ENCODE measurements at places on chromosomes 1 and 21.

DNA sequence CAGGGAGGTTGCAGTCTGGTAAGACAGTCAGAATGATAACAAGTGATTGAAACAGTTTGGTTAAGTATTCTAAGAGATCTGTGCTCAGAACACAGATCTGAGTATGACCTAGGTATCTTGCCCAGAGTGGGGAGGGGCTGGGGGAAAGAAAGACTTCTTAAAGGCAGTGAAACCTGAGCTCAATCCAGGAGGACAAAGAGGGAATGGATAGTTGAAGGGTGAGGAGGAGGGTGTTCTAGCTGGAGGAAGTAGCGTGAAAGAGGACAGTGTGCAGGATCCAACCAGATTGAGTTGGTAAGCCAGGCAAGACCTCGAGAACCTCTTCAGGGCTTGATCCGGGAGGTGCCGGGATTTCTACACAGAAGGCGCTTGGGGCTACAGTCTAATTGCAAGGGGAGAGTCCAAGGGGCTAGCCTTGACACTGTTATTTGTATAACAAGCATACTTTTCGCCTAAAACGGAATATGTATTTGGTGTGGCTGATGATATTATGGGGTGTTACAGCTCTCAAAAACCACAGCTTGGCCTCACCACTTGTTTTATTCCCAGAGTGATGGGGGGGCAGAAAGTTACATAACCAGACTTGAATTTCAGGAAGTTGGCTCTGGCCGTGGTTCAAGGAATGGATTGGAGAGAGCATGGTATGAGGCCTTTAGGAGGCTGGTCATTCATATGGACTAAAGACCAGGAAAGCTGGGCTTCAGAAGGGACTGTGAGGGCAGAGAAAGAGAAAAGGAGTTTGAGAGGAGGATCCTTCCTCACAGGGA lies 19.1 kb downstream of the RCSD1 start:
- no peak for DNase-seq

GRCh38 chr21:17612023-17612564 lies 607 bp downstream of the BTG3 start:
- peak; percentile 30 for DNase-seq

DNA sequence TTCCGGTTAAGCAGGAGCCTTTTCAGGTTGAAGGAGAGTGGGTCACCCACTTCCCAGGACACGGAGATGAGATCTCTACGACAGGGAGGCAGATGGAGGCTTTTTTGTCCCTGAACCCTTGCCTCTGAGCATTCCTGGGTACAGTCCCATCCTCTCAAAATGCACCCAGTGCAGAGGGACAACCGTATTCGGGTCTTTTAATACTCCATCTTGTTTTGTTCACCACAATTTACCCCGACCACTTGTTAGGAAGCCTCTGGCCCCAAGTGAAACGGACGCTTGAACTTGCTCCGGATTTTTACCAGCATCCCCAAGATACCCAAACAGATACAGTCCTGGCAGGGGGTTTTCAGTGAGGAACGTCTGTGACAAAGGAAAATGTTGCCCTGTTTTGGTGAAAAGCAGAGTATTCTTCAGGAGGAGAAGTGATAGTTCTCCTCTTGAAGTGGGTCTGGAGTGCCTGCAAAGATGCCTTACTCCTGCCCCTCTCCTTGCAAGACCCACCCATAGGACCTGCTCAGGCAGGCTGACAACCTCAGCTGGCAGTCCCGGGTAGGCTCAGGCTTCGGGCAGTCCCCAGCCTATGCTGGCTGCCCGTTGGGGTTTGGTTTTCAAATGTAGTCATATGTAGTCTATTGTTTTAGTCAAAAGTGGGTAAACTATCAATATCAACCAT lies 669 bp upstream of the ARL8A start:
- no peak for DNase-seq

DNA sequence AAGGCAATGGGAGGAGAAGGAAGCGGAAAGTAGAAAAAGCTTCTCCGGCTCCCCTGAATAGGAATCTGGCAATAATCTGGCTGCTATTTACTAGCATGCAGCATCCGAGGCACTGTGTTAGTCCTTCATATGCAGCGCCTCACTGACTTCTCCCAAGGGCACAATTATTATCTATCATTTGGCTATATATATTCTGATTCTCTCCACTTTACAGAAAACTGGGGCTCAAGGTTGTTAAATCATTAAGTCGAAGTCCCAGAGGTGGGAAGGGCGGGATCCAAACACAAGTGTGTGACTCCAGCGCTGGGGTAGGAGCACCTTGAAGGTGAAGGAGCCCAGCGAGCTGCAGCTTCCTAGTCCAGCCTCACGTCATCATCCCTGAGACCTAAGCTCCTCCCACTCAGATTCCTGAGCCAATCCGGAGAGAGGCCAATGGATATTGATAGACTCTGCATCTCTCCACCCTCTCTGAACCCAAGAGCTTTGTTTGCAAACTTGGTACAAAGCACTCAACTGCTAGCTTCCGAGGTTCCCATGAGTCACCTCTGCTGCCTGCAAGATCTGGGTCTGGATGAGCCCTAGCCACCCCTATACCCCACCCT lies 16.6 kb upstream of the EYA3 start:
- DNase-seq, result peak; percentile 18

DNA sequence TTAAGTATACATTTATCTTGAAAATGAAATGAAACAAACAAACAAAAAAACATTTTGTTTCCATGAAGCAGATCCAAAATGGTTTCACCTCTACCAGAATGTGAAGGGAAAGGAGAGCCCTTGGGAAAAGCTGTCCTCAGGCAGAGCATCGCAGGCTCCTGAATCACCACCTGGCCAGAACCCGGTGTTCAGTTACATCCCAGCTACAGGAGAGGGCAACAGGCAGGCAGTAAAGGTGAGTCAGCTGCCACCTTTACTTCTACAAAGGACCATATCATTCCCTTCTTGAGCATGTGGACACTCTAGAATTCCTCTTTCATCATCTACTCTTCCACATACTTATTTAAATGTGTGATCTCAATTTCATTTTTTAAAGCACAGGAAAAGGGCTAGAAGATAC lies 151.2 kb downstream of the PIGK start:
- no peak for DNase-seq

DNA sequence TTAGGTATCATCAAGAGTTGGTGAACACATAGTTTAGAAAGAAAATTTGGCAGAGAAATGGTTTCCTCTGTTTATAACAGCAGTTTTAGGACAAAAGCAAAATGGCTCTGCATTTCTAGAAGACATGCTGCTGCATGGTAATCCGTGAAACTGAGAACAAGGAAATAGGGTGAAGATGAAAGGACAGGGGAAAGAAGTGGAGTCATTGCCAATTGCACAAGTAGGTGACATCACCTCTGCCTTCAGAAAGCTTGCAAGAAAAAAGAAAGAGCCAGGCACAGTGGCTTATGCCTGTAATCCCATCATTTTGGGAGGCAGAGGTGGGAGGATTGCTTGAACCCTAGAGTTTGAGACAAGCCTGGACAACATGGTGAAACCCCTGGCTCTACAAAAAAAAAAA lies 217.6 kb downstream of the LMX1A start:
- DNase-seq, result no peak

GRCh38 chr1:119787776-119788175 lies 19.1 kb upstream of the HMGCS2 start:
- no peak for DNase-seq

GRCh38 chr1:154404511-154404931 lies 622 bp upstream of the IL6R start:
- no peak for DNase-seq

DNA sequence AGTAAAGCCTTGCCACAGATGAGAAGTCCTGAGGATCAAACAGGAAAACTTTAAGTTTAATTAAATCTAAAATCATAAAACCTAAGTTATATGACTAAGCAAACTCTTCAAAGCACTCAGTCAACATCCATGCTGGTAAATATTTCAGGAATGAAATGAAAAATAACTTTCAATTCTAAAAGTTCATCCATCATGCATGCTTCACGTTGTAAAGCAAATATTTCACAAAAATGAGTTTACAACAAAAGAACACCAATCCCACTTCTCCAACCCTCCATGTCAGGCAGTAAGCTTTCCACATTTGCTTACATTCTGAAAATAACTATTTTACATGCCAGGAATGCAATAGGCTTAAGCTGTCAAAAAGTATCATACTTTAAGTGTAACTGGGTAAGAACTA lies 16.8 kb downstream of the APP start:
- DNase-seq, result no peak

DNA sequence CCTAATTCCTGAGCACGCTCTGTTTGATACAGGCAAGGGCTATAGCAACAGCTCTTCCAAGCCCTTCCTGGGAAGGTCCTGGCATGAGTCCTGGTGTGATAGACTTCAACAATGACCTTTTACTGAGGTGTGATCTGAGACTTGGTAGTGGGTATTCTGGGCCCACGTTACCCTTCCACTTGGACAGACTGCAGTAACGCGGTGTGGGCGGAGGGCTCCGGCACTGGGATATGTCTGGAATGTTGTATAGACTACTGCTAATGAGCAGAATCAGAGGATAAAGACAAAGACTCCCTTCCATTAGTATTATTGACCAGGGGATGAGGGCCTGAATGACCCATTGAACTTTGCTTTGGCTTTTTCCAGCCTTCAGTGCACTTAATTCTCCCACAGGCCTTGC lies 262.3 kb downstream of the RWDD3 start:
- no peak for DNase-seq

- DNase-seq, result no peak
Measured at GRCh38 chr1:232704256-232704655, 74.3 kb upstream of the SIPA1L2 start.

DNA sequence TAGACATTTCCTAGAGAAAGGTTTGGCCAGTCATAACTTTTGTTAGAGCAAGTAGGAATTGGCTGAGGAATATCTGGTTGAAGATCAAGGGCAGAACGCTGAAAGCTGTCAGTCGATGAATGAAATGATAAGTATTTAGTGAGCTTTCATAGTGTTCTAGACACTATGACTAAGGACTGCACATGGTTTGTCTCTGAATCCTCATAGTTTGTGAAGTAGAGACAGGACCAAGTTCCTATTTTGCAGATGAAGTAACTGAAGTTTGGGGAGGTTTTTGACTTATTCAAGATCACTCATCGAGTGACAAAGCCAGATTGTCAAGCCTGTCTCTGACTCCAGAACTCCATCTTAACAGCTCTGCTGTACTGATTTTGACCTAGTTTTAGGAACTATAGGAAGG lies 4.7 kb downstream of the ELOA start:
- no peak for DNase-seq

DNA sequence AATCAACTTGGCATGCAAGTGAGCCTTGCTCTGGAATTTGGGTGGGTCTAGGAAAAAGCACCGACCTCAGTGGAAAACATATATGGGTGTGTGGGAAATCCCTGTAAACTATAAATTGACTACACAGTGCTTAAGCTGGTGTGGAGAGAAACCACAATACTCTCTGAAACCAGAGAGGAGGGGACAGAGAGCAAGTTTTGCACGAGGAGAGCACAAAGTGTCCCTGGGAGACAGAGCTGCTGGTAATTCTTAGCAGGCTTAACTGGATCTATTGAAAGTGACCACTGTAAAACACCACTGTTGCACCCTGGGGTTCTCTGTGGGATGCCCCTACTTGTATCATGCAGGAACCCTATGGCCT lies 12.8 kb downstream of the KCNJ15 start:
- DNase-seq, result no peak

- no peak for DNase-seq
Measured at GRCh38 chr1:68384321-68384813, 65.4 kb downstream of the RPE65 start.

DNA sequence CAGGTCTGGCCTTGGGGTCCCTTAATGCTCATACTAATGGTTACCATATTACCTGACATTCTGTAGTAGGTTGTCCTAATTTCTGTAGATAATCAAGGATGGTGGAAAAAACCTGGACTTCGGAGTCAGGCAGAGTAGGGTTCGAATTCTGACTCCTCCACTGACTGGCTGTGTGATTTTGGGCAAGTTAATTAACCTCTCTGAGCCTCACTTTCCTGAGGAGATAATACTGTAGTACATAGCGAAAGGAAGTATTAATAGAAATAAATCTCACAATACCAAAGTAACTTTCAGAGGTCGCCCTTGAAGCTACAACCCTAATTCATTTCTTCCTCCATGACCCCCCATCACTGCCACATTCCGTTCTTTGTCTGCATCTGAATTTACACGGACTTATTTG lies 72.9 kb downstream of the KCNN3 start:
- no peak for DNase-seq

DNA sequence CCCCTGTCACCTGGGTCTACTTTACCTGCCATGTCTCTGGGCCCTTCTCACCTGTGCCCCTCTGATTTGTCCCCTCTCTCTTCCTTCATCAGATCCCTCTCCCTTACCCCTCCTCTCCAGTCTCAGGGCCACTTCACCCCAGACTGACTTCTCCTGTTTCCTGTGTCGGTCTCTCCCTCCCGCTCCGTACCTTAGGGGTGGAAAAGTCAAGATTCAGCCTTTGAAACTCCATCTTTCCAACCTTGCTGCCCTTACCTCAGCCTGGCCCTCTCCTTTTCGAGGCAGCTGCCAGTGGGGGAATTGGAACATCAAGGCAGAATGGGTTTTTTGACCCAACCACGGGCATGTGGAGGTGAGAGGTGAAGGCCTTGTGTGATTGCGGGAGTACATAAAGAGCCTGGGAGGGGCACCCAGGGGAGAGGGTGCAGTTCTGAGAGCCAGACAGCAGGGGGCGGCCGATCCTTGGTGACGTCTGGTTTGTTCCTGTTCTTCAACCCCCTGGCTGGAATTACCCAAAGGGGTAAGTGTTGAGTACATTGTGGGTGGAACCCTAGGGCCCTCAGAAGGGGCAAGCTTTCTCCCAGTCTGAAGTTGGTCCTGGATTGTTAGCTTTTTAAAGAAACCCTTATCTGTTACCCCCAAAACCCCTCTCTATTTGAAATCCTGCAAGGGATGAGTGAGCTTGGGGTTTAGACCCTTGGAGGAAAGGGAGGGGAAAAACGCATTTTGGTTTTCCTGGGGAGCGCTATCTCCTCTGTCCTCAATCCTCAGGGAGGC lies 12.3 kb upstream of the DMBX1 start:
- peak; percentile 73 for DNase-seq

Measured in endothelial cell (in vitro differentiated cells).